ENCODE measurements at places on chromosomes 3 and 15.

DNA sequence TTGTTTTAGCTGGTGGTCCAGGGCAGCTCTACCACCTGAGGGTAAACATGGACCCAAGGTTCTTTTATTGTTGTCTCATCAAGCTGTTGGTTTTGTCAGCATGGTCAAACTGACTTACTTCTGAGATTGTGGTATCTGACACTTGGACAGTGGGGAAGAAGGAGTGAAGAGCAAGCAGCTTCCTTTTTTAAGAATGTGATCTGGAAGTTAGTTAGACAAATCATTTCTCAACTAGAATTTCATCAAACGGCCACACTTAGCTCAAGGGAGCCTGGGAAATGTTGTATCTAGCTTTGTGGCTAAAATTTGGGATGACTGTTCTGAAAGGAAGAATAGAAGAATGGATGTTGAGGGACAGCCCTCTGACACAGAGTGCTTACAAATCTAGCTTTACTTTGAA is 215.2 kb downstream of the ZNF621 start:
- DNase-seq: no peak

DNA sequence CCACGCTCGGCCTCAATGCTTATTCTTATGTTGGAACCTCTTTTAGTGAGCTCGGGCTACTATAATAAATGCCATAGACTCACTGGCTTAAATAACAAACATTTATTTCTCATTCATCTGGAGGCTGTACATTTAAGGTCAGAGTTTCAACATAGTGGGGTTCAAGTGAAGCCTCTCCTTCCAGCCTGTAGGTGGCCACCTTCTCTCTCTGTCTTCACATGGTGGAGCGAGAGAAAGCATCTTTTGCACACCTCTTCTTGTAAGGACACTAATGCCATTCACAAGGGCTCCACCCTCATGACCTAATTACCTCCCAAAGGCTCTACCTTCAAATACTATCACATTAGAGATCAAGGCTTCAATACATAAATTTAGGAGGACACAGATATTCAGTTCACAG is 520.3 kb upstream of the EPHA6 start:
- no peak for DNase-seq

DNA sequence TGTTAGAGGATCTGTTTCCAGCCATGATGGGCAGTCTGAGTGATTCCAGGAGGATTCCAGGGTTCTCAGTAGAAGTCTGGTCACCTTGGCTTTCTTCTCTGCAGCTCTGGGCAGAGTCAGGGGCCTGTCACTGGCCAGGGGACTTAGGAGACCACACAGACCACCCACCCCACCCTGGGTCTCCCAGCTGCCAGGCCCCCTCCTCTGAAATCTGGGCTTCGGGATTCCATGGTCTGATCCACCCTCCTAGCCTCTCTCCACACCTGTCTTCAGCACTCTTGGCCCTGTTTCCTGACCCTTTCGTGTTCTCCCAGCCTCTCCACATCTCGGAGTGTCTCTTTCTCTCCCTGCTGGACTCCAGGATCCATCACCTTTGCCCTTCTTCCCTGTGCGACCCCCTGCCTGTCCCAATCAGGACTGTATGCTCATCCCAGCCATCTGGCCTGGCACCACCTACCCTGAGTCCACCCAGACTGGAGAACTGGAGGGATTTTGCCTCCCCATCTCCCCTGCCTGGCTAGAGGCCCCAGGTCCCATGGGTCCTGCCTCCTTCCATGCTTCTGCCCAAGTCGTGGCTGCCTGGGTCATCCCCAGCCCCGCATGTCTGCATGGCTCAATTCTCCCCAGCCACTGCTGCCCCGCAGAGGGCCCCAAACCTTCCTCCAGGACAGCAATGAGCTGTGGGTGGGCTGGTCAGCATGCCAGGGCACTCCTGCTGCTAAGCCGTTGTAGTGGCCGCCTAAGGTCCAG is 34.3 kb downstream of the GOLGA6L10 start:
- no peak for DNase-seq

DNA sequence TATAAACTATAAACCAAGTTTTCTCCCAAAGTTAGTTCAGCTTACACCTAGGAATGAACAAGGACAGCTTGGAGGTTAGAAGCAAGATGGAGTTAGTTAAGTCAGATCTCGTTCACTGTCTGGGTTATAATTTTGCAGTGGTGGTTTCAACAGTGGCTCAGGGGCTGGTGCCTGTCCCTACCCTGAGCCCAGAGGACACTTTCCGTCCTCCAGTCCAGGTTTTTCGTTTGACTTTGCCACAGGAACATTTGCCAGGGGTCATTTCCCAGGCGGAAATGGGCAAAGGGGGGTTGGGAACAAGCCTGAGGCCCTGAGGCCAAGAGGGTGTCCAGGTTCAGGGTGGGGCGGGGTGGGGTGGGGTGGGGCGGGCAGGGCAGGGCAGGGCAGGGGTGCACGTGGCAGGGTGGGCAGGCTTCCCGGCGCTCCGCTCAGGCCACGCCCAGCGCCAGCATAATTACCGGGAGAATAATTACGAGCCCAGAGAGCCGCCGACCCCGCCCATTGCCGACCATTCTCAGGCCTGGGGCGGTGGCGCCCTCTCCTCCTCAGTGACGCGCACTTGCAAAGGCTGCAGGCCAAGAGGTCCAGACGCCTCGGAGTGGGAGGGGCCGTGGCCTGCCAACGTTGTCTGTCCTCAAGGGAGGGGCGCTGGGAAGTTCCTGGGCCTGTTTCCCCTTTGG is 70.4 kb downstream of the KLF13 start:
- peak; percentile 88 for DNase-seq

GRCh38 chr3:61226166-61226686 is 25.0 kb downstream of the FHIT start:
- no peak for DNase-seq

GRCh38 chr3:96900031-96900430 is 85.6 kb downstream of the EPHA6 start:
- DNase-seq: no peak

DNA sequence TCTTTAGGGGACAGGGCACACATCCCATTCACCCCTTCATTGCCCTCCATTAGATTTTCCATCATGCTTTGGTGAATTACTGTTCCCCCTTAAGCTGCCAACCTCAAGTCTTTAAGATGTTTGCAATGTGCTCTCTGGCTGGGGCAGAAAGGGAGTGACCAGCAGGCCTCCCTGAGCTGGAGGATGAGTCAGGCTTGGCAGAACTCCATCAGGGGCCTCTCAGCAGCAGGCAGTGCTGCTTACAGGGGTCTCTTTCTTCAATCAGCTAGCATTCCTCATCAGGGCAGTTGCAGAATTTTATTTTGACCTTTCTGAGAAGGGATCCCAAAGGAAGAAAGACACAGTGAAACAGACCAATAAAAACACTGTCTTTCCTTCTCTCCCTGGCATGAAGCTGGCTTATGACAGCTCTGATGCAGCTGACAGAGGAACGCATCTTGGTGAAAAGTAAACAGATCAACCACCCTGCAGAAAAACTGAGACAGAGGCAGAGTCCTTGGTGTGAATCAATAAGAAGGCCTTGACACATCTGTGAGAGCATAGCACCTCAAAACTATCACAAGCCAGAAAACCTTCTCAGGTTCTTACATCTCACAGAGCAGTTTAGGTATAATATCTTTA is 88.7 kb upstream of the MRPL3 start:
- no peak for DNase-seq

GRCh38 chr3:162269636-162270458 is 773.2 kb downstream of the OTOL1 start:
- no peak for DNase-seq

GRCh38 chr3:12483872-12484197 is 445 bp upstream of the TSEN2 start:
- no peak for DNase-seq

DNA sequence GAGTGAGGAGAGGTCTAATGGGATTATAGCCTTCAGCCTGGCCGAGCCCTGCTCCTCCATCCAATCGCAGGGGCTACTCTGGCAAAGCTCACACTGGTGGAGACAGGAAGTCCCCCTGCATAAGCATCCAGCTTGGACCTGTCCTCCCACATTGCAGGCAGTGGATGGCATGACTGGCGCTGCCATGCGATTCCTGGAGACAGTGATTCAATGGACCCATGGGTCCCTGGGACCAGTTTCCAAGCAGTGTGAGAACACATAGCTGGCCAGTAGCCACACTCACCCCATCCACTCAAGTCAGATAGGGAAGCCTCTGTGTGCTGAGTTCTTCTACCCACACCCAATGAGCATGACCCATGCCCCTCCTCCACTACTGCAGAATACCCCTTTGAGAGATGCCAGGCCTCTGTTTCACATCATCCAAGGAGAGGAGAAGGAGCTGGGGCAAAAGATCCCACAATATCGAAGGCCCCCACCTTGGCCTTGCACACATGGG is 18.1 kb upstream of the POC1A start:
- no peak for DNase-seq

GRCh38 chr3:118447339-118447738 is 587.3 kb downstream of the IGSF11 start:
- no peak for DNase-seq

GRCh38 chr15:50234764-50235163 is 30.8 kb downstream of the HDC start:
- no peak for DNase-seq

- DNase-seq: no peak
Measured at GRCh38 chr15:64690578-64691296, 84.7 kb downstream of the RBPMS2 start.

DNA sequence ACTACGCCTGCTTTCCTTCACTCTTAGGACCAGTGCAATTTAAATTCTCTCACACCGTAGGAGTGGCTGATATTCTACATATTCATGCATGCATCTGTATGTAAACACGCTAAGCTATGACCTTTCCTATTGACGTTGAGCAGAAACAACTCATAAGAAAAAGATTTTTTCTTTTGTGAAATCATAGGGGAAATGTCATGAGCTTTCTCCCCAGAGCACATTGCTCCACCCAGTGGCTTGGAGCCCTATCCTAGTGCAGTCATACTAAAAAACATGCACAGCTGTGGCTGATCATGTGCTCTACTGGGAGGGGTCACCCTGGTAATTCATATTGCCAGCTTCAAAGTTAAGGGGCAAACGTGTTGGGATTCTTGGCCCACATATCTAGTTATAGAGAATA is 1.8 kb upstream of the MESD start:
- DNase-seq: no peak

GRCh38 chr15:66039117-66039871 is 170.0 kb downstream of the RAB11A start:
- no peak for DNase-seq

- no peak for DNase-seq
Measured at GRCh38 chr3:42446111-42447050, 36.0 kb upstream of the LYZL4 start.

DNA sequence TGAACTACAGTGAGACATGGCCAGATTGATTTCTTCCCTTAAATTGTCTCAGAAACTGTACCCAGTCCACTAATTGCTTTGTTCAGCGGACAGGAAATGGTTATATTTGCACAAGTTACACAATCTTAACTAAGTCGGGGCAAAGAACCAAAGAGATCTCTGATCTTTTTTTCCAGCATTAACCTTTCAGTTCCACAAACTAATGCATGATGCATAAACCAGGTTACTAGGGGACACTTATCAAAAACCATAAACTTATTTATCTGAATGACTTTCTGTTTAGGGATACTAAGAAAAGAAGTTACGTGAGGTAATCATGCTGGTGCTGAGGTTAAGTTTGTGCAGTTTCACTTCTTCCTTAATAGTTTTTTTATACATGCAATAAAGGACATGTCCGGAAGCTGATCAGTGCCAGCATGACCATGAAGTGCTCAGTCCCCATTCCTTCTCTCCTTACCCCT is 22.4 kb downstream of the FNDC3B start:
- no peak for DNase-seq

DNA sequence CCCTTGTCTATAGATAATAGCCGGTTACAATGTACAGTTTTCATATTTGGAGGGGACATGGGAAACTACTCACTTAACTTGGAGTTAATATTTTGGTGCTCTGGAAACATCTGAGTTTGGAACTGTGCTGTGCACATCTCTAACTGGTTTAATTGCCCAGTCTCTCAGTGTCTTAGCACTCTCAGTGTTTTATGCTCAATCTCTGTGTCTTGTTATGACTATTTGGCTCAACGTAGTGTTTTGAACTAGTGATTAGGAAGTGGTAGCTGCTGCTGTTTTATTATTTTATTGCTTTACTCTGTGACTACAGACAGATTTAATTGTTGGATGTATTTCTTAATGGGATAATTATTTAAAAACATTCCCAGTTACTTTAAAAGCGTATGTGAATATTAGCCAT is 17.0 kb downstream of the FNDC3B start:
- no peak for DNase-seq

- DNase-seq: no peak
Measured at GRCh38 chr15:100200287-100200880, 141.4 kb downstream of the ADAMTS17 start.

DNA sequence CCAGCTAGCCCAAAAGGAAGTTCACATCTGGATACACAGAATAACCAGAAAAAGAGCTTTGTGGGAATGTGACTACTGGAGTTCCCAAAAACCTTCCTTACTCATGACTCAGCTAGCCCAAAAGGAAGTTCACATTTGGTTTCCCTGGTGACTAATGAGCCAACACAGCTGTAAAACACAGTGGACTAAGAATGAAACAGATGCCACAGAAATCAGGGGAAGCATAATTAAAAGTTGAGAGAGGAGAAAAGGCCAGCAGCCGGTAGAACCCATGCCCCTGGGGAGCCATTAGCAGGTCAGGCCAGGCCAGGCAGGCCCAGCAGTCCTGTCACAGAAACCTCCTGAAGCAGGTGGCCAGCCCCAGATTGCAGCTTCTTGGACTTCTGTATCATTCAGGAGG is 130.3 kb downstream of the GHSR start:
- no peak for DNase-seq

DNA sequence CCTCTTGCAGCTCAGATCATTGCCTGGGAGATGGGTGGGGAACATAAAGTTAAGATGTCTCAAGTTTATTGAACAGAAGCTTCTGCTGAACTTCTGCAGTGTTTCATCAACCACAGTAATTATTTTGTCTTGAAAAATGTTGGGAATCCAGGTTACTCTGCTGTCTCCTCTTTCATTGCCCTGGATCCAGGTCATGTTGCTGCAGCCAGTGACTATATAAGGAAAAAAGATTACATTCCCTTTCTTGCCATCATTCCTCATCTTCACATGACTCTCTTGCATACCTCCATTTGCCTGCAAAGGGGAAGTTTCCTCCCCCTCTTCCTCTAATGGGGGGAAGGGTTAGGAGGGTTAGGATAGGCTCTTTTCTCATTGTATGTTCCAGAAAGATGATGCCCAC is 15.1 kb downstream of the GMNC start:
- no peak for DNase-seq

- DNase-seq: no peak
Measured at GRCh38 chr3:187987924-187988323, 166.0 kb upstream of the LPP start.

DNA sequence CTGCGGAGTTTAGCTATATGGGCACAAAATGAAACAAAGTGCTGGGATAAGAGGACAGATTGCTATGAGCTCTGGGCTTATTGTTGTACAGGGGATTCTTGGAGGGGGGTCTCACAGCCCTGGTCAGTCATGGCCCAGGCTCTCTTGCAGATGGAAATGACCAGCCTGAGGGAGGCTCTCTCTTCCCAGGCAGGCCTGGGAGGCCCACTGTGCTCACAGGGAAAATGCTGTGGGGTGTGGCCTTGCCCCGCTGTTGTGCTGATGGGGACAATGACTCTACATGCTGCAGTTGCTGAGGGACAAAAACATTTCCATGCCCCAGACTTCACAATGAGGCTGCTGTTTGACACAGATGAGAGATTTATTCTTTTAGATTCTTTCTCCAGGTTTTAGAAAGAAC is 202.2 kb downstream of the KLF13 start:
- no peak for DNase-seq
